ENCODE measurements at places on chromosomes 3 and 15. TPM values are rescaled to one million over a fixed set of nuclear protein-coding genes. Genes with fewer than 3 reads are reported as not detected.

GRCh38 chr3:142507241-142507640 lies 59.4 kb upstream of the XRN1 start:
- peaks cover 49% of the 10 kb centered on the region for H3K36me3 ChIP-seq
- no peak overlapping the region for H3K27ac ChIP-seq
- H3K4me3 ChIP-seq, result no peak overlapping the region
- DNase-seq, result no peak

GRCh38 chr3:123686251-123686650 lies 101.4 kb upstream of the HACD2 start:
- DNase-seq, result no peak
- H3K27me3 ChIP-seq, result no peaks in the 10 kb centered on the region
- H3K27ac ChIP-seq, result no peak overlapping the region
- H3K4me1 ChIP-seq, result peaks cover 16% of the 10 kb centered on the region

DNA sequence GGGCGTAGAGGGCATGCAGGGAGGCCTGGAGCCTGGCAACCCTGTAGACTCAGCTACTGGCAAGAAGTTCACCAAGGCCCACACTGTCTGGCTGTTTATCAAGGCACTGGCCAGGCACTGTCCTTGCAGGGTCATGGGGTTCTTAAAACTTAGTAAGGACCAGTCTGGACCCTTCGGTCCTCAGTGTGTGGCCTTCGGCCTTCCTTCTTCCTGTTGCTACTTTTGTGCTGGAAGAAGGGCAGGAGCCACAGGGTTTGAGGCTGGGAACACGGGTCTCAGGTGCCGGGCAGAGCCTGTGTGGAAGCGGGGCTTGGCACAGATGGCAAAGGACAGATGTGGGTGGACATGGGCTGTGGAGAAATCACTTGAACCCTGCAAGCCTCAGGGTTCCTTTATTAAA lies 76.6 kb downstream of the SNRK start:
- H3K4me3 ChIP-seq, result no peak overlapping the region
- H3K4me1 ChIP-seq, result peaks cover 11% of the 10 kb centered on the region

DNA sequence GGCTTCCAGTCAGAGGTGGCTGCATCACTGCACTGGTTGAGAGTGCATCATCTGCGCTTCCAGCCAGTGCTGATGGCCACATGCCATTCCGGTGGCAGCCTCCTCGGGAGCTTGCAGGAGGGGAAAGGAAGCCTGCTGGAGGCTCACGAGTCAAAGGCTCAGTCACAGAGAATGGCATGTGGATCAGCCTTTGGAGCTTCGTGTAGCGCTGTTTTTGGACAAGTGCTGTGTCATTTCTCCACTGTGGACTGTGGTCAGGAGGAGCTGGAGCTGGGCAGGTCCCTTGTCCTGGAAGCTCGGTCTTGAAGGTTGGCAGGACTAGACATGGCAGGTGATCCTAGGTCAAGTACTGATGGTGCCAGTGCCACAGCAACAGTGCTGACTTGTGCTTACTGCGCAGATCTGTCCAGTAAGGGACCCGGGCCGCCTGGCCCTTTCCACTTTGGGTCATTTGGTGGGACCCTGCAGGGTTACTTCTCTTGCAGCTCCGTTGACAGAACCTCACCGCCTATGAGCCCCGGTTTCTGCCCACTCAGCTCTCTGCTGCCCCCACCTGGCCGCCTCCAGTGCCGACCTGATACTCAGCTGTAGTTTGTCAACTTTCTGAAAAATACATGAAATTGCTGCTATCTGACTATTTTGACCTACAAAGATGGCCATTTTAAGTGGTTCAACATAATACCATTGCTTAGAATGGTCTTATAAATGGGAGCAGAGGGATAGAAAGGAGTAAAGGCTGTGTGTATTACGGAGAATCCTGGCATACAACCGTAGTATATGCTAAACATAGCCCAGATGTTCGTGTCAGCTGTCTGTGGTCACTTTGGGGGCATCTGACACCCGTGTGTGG lies 27.6 kb upstream of the TRPM1 start:
- H3K4me1 ChIP-seq, result peaks cover 10% of the 10 kb centered on the region
- H3K36me3 ChIP-seq, result no peaks in the 10 kb centered on the region
- DNase-seq, result peak; percentile 87
- H3K27me3 ChIP-seq, result no peaks in the 10 kb centered on the region

- H3K4me1 ChIP-seq, result peaks cover 13% of the 10 kb centered on the region
- no peaks in the 10 kb centered on the region for H3K36me3 ChIP-seq
- H3K27me3 ChIP-seq, result no peaks in the 10 kb centered on the region
Observed at GRCh38 chr3:49610666-49611280, 56.5 kb downstream of the BSN start.

DNA sequence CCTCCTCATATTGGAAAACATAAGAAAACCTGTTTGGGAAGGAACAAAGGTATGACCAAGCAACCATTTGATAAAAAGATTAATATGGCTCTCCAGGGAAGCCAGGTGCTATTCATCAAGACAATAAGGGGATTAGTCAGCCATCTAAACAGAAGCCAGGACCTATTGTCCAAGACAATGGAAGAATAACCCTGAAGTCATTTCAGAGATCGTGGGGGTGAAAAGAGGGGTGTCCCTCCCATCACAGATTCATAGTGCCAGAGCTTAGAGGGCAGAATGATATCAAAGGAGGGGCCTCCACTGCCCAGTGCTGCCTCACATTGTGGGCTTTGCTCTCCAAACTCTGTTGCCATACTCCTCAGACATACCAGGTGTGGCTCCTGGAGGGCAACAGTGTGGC lies 73.5 kb downstream of the DAPK2 start:
- H3K36me3 ChIP-seq, result no peaks in the 10 kb centered on the region
- H3K4me1 ChIP-seq, result peaks cover 25% of the 10 kb centered on the region
- no peak for DNase-seq
- no peak overlapping the region for H3K4me3 ChIP-seq
- no peaks in the 10 kb centered on the region for H3K27me3 ChIP-seq
- H3K27ac ChIP-seq, result peak overlapping the region; percentile 7

Gene FOXB1
- total RNA-seq, result not detected

Gene DET1
- total RNA-seq, result 4.3 TPM

Gene GOLGA8O
- total RNA-seq, result not detected

Gene GPR160
- 2.8 TPM for total RNA-seq

All from suprapubic skin (tissue), 4 donors.